ENCODE measurements at places on chromosomes 3 and 15. TPM values are rescaled to one million over a fixed set of nuclear protein-coding genes. Genes with fewer than 3 reads are reported as not detected.

Gene RTP1
- polyA plus RNA-seq: not detected

Gene SENP7
- 58.3 TPM for polyA plus RNA-seq

Gene CD200R1
- polyA plus RNA-seq: 1.3 TPM

Gene MYRIP
- 2.0 TPM for polyA plus RNA-seq

Gene CAMKV
- 0.32 TPM for polyA plus RNA-seq

DNA sequence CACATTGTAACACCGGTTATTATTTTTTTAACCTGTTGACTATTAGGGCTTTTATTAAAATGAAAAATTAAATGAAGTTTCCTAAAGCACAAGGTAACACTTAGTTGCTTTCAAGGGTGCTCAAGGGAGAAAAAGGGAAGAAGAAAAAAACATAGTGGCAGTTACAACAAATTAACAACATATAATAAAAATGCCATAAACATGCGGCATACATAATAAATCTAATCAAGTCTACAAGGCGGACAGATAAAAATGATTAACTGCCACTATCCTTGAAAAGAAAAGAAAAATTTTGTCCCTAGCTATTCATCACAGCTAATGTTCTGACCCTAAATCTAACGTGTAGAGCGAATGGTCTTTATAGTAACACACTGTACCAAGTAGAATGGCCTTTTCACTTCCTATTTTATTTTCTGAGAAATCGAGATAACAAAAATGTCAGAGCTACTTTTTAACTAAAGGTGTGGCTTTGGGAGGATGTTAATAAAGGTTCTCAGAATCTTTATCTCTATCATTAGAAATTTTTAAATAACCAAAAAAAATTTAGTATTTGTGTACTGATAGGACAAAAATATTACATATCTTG is 194.9 kb downstream of the FOXP1 start:
- DNase-seq: no peak

DNA sequence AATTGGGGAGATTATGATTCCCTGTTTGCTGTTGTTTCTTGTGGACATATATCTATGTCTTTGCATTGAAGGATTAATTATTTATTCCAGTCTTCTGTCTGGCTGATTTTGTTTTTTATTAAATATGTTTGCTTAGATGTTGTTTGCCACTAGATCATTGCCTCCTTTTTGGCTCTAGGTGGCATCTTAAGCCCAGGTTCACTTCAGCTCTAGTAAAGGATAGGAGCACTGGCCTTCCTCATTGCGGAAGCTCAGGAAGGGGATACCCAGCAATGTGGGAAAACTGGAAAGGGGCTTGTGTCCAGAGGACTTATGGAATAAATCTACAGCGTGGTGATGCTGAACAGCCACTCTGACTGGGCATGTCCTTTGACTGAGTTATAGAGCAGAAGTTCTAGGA is 821.6 kb downstream of the PDCD6IP start:
- no peak for DNase-seq

DNA sequence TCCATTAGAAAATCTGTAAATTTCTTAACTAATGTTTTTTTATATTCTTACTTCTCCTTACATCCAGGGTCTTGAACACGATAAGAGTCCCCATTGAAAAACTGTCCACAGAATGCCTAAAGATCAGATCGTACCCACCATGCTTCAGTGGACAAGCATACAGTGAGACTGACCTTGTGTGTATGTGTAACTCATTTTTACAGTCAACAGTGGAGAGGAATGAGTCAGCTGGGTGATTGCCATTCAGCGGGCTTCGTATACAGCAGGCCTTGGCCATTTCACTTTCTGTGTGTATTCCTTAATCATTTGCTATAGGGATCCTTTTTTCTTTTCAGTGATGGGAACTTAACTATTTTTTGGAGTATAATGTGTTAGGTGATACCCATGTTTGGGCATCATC is 10.6 kb downstream of the PARP14 start:
- DNase-seq: no peak

DNA sequence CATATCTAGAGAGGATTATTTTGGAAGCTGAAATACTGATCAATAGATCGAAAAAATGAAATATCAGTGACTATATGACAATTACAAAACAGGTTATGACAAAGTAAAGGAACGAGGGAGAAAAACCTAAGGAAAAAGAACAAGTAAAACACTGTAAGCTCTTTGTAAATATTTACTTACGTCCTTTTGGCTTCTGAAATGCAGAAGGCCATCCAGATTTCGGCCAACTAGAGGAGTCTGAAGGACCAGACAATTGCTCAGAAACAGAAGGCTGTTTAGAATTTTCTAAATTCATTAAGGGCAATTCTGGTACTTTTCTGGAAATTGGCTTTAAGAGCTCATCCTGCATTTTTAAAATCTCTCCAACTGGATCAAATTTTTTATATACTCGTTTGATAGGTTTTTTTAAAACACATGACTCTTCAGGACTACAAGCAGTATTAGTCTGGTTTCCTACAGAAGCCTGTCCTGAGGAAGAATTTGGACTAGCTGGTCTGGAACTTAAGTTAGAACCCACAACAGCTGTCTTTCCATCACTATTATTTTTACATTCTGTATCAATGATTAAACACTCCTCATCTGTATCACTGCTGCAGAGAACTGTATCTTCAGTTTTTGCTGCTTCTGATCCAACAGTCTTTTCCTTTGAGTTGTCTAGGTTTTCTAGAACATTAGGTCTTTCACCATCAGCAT is 30.1 kb downstream of the ICE2 start:
- no peak for DNase-seq

GRCh38 chr3:30123755-30124154 is 482.6 kb upstream of the TGFBR2 start:
- no peak for DNase-seq

All from muscle of arm (tissue), 14 donors.